ENCODE measurements at places on chromosomes 5 and 9. TPM values are rescaled to one million over a fixed set of nuclear protein-coding genes. Genes with fewer than 3 reads are reported as not detected.

- DNase-seq, result no peak
These were observed 26.1 kb downstream of the PWWP2A start for GRCh38 chr5:160092960-160093707.

DNA sequence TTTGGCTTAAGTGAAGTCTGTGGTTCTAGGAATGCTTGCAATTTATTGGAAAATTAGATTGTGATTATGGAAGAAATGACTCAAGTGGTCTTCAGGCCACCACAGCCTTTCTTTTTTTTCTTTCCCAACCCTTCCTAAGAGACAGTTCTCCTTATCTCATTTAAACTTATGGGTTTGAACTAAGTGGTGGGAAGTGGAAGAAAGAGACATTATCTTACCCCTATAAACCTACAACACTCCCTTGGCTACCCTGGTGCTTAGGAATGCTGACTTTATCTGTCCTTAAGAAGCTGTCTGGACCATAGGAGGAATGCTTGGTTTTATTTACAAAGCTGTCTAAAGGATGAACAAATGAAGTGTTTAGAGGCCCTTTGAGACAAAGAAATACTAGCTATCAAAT is 5.1 kb upstream of the ERAP1 start:
- DNase-seq, result no peak

DNA sequence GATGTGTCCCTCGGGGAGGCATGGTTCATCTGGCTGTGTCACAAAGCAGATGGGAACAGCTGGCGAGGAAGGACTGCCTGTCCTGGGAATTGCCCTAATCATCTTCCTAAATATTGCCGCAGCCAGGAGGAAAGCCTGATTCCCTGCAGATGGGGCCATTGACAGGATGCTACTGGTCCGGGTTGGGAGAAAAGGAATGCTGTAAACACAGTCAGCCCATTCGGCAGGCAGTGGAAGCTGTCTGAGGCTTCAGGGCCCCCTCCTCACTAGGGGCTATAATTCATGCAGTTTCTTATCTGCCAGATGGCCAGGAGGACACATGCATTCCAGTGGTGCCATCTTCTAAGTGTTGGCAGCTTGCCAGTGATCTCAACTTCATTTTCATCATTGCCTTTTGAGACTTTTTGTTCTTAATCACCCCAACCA is 110.3 kb downstream of the KCNIP1 start:
- peak; percentile 27 for DNase-seq

- no peak for DNase-seq
These were observed 114.4 kb downstream of the STK32A start for GRCh38 chr5:147349241-147349640.

GRCh38 chr5:148179234-148179824 is 11.0 kb downstream of the SPINK14 start:
- no peak for DNase-seq

Gene LCN15
- not detected for total RNA-seq

Gene ACSL6
- 0.98 TPM for total RNA-seq

DNA sequence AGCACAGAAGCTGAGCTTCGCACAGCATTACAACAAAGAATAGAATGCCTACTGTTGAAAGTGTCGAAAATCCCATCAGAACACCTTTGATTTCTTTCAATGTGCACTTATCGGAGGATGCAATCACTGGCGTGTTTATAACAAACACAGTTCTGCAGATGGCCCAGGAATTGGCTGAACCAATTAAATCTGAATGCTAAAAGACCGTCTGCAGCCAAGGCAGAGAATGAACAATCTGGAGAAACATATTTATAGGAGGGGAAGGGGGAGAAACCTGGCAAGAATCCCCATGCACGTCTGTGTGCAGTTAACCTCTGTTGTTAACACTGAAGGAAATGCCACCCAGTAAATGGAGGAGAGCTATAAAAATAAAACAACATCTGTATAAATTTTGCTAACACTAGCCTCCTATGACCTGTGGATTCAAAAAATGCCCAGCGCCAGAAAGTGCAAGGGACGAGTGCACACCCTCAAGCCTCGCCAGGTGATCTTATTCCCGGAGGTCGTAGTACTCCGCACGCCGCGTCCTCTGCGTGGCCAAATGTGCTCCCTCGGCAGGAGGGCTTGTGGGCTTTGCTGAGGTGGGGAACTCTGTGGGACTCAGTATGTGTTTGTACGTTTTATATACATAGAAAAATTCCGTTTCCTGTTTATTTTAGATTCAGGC is 56.8 kb downstream of the PTCH1 start:
- DNase-seq, result no peak

DNA sequence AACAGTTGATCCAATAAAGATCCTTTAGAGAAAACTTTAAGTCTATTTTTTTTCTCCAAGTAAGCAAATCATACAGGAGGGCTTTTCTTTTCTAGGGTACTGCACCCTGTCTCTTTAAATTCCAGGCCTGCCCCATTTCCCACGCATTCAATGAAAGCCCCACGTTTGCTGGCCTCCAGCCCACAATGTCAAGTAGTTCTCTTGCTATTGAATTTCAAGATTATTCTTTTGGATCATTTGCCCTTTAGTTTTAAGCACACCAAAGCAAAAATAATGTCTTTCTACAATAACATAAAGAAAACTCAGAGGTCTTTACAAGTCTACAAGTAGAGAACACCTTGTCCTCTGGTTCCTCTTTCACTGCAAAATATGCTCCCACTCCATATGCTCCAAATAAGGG is 15.6 kb downstream of the MLLT3 start:
- DNase-seq, result no peak

GRCh38 chr5:119309326-119309725 is 46.5 kb upstream of the TNFAIP8 start:
- no peak for DNase-seq

DNA sequence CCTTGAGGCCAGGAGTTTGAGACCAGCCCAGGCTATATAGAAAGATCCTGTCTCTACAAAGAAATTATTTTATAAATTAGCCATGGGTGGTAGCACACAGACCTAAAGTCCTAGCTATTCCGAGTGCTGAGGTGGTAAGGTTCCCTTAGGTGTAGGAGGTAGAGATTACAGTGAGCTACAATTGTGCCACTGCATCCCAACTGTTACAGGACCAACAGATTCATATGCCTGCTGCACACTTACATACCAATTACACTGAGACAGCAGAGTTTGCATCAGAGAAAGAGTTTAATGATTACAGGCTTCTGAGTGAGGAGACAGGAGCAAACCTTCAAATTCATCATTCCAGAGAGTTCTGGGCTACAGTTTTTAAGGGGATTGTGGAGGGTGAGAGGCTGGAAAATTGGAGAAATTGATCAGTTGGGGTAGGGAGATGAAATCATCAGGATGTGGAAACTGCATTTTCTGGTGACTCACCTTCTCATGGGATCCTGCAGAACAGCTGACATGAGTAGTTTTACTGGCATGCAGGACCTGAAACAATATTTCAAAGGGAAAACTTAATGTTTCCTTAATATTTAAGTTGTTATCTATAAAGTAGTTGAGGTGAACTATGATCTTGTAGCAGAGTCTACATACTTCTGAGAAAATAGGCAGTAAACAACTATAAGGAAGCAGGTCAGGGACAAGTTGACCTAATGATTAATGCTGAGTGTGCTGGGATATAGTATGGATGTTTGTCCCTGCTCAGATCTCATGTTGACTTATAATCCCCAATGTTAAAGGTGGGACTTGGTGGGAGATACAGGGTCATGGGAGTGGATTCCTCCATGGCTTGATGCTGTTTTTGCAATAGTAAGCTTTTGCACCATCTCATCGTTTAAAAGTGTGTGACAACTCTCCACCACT is 54.7 kb downstream of the ANXA2R start:
- DNase-seq, result no peak

Gene EGFL7
- 302 TPM for total RNA-seq

DNA sequence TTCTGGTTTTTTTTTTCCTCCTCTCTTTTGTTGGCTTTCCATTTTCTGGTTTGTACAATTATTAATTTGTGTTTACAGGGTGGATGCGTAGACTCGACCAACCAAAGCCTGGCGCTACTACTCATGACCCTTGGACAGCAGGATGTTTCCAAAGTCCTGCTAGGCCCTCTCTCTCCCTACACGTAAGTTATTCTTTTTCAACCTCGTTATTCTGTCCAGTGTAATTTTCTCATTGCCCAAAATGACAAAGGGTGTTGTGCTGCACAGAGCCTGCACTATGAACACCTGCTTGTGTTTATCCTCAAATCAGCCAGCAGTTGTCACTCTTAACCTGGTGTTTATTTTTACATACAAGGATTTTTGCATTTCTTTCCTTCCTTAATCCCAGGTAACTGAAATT is 56.6 kb downstream of the RCL1 start:
- DNase-seq, result no peak

Gene CBY3
- total RNA-seq, result not detected

DNA sequence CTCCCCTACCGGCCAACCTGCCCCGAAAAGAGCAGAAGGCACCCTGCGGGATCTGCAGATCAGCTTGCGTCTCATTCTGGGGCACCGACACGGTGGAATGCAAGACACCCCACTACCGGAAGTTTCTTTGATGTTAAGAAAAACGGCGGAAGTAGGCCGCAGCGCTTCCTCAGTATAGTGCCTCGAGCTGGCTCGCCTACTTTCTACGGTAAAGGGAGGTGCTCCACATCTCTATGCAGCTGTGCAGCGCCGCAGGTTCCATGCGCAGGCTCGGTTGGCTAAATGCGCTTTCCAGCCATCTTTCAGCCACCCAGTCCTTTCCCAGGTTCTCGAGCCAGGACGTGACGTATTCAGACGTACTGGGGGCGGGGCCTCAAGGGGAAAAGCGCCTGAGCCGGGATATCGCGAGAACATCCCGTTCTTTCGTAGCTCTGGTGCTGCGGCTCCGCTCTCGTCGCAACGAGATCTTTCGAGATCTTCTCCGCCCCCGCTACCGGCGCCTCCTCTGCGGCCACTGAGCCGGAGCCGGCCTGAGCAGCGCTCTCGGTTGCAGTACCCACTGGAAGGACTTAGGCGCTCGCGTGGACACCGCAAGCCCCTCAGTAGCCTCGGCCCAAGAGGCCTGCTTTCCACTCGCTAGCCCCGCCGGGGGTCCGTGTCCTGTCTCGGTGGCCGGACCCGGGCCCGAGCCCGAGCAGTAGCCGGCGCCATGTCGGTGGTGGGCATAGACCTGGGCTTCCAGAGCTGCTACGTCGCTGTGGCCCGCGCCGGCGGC is at the start of gene HSPA4:
HSPA4 (plus strand) TSS at position 472 of the 775 bp plus-strand sequence; CDS start at position 710, 238 bp downstream.
- DNase-seq, result peak; percentile 98

Gene MED27
- total RNA-seq, result 14.2 TPM

- DNase-seq, result no peak
These were observed 88.0 kb downstream of the SEMA6A start for GRCh38 chr5:116486588-116486987.

- DNase-seq, result no peak
These were observed 77.1 kb downstream of the BAAT start for GRCh38 chr9:101307524-101308213.

Gene MARCHF3
- 11.1 TPM for total RNA-seq

DNA sequence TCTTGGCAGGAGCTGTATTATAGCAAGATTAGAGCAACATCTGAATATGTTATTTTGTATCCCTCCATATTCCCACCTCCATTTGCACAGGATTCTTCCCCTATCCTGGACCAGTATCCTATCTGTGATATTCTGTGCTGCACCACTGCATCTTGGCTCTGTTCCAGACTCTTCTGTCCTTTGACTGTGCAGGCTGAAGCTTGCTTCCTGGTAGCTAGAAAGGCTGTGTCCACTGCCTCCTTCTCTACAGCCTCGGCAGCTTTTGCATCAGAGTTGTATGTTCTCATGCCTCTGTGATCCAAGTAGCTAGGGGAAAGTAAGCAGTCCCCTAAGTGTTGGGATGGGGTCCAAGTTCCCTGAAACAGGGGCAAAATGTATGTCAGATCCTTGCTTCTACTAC is 104.1 kb downstream of the GAS1 start:
- no peak for DNase-seq

GRCh38 chr9:16112116-16112515 is 559.3 kb downstream of the CCDC171 start:
- DNase-seq, result no peak

- no peak for DNase-seq
These were observed 99.3 kb downstream of the AMBP start for GRCh38 chr9:113978725-113979342.

Gene FBP1
- total RNA-seq, result 357 TPM

Gene ADAMTS6
- 2.3 TPM for total RNA-seq

DNA sequence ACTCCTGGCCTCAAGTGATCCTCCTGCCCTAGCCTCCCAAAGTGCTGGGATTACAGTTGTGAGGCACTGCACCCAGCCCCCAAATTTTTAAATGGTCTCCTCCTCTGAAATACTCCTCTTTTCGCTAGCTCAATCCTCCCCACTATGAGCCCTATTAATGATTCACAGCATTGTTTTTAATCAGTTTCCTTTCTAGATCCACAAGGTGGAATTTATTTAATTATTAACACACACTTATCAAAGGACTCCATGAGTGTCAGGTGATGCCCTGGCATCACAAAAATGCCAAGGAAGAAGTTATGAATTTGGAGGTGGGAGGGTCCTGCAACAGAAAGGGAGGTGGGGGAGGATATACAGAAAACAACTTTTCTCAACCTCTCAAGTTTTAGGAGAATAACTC is 806.5 kb downstream of the PRELID2 start:
- no peak for DNase-seq

GRCh38 chr5:40409601-40410000 is 270.1 kb upstream of the PTGER4 start:
- DNase-seq, result no peak

- no peak for DNase-seq
These were observed 19.9 kb downstream of the MTX3 start for GRCh38 chr5:79971156-79971555.

GRCh38 chr5:40985501-40985900 is 76.2 kb downstream of the C7 start:
- DNase-seq, result no peak

DNA sequence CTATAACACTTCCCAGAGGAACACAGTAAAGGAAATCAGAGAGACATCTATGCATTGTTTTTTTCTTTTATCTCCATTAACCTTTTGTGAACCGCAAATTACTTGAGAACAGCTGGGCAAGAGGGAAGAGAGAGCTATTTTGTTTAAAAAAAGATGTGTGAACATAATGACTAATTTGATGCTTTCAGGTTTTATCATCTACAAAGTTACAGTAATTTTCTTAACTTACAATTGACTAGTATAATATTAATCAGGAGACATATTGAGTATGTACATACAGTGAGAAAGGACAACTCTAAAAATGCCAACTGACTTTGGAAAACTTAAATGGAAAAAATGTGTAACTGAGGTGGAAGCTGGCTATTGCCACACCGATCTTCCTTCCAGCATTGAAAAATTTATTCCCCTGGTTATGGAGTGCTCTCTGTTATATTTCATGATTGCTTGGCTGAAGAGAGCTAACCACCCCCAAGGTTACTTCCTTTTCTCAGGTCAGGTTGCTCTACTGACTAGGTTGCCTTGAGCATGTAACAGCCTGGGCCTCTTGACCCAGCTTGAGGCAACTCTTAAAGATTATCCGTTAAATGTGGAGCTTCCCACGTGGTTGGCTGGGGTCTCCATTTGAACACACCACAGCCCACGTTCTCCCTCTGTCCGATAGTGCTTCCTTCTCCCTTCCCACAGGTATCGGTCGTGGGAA is 62.6 kb upstream of the C6 start:
- no peak for DNase-seq

DNA sequence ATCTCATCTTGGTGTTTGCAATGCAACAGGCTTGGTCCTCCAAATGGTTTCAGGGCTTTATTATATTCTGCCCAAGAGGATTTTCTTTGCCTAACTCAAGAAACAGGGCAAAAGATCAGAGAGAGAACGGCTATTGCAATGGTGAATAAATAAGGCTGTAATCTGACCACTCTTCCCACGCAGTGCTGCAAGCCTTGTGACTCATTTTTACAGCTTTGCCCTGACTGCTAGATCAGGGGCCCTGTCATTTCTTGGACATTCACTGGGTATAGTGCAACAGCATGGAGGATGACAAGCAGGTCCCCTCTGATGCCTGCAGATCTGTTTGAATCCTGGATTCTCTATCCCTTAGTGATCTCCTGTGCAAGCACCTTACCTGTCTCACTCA is 459.1 kb downstream of the EBF1 start:
- DNase-seq, result no peak
